ENCODE measurements at places on chromosomes 12 and 14. TPM values are rescaled to one million over a fixed set of nuclear protein-coding genes. Genes with fewer than 3 reads are reported as not detected.

Gene HOXC5
- total RNA-seq = not detected

Gene AQP6
- total RNA-seq = not detected

Gene SLC41A2
- total RNA-seq = 11.7 TPM

Gene GPRC5D
- total RNA-seq = not detected

Gene LGR5
- total RNA-seq = 1.2 TPM

Gene ACOT4
- total RNA-seq = 0.19 TPM

Gene ANKS1B
- total RNA-seq = 1.8 TPM

Gene RFX4
- not detected for total RNA-seq

Gene C1R
- total RNA-seq = 104 TPM
